ENCODE measurements at places on chromosomes 5 and 9.

GRCh38 chr5:142829801-142830220 is 59.6 kb downstream of the ARHGAP26 start:
- DNase-seq, result no peak

GRCh38 chr5:142222225-142222865 is 102.5 kb downstream of the SPRY4 start:
- no peak for DNase-seq

DNA sequence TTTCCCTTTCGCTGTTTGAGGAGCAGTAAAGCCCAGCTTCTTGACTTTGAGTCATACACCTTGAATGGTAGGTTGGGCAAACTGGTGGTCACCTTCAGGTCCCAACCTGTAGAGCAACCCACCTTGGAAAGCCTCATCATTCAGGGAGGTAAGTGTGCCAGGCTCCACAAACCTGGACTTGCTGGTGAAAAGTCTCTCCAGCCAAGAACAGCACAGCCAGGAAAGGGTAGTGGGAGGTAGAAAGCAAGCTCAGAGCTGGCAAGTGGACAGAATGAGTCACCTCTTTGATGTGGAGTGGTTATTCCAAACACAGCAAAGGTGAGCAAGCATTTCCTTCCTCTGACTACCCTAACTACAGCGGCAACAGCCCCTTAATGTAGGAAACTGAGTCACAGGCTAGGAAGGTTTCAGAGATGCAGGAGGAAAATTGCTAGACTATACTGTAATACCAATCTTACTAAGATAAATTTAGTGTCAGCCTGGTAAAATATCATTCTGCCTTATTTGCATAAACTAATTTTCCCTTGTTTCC is 117.5 kb upstream of the MTAP start:
- peak; percentile 45 for DNase-seq

DNA sequence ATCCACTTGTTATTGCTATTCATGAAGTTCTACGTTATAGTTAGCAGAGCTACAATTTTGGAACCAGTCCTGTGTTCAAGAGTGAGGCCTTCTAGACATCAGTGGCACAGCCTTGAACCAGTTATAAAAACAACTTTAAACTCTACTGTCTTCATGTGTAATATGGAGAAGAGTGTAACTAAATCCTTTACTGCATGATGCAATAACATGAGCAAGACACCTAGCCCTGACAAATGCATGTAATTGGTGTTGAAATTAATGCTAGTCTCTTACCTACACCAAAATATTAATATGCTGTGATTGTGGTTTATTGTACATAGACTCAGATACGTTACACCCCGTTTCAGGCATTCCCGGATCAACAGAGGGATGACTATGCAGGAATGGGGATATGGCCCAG is 654.6 kb downstream of the IRX1 start:
- no peak for DNase-seq

GRCh38 chr5:132828846-132829494 is 1.5 kb downstream of the SHROOM1 start:
- no peak for DNase-seq

DNA sequence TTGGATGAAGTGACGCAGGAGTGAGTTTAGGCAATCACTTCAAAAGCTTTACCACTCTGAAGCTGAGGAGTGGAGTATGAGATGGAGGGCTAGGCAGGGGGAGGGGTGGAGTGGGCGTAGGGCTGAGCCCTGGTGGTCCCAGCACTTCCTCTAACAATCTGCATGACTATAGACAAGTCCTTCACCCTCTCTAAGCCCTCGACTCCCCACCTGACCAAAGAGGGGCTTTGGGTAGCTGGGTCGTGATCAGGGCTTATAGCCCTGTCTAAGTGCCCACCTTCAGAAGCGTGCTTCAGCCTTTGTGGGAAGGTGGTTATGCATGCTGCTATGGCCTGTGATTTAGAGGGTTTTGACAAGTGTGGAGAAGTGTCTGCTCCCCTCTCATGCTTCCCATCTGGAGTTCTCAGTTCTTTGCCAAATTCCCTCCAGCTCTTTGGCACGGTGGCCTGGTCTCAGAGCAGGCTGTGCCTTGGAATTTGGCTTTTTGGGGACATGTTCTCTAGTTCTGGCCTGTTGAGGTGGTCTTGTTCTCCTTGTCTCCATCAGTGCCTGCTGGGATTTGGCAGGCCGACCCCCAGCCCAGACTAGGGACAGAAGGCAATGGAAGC is 53.0 kb downstream of the ACTBL2 start:
- DNase-seq, result no peak

DNA sequence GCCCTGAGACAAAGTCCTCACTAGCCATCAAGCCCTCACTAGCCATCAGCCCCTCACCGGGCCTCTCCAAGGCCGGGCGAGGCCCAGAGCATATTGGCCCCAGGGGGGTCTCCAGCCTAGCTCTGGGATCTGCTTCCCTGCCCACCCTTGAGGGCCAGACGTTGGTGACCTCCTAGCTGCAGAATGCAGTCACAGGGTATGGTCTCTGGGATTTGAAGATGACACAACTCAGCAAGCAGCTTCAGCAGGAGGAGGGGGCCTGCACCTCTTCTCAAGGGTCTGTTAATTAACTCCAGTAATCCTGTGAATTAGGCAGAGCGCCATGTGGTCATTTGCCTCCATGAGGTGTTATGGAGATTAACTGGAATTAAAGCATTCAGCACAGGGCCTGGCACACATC is 116.9 kb upstream of the SPOCK1 start:
- no peak for DNase-seq

GRCh38 chr9:71680189-71680980 is 87.9 kb downstream of the CEMIP2 start:
- no peak for DNase-seq

- no peak for DNase-seq
These were observed 206.1 kb upstream of the ZNF608 start for GRCh38 chr5:124952566-124952965.

GRCh38 chr9:72127753-72128152 is 21.5 kb upstream of the GDA start:
- no peak for DNase-seq

DNA sequence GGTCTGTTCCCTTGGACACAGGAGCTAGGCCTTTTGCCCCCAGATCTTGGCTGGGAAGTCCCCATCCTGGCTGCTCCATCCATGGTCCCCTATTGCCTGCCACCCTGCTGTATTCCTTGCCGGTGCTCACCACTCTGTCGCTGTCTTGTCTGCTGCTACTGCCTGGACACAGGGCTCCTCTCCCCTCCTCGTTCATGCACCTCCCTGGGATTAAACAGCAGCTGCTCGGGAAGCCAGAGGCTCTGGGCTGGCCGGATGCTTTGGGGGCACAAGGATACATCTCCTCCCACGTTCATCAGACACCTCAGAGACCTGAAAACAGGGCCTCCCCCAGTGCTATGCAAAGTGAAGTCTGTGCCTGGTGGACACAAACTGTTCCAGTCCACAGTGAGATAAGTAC is 110.4 kb downstream of the ZNF354C start:
- no peak for DNase-seq

DNA sequence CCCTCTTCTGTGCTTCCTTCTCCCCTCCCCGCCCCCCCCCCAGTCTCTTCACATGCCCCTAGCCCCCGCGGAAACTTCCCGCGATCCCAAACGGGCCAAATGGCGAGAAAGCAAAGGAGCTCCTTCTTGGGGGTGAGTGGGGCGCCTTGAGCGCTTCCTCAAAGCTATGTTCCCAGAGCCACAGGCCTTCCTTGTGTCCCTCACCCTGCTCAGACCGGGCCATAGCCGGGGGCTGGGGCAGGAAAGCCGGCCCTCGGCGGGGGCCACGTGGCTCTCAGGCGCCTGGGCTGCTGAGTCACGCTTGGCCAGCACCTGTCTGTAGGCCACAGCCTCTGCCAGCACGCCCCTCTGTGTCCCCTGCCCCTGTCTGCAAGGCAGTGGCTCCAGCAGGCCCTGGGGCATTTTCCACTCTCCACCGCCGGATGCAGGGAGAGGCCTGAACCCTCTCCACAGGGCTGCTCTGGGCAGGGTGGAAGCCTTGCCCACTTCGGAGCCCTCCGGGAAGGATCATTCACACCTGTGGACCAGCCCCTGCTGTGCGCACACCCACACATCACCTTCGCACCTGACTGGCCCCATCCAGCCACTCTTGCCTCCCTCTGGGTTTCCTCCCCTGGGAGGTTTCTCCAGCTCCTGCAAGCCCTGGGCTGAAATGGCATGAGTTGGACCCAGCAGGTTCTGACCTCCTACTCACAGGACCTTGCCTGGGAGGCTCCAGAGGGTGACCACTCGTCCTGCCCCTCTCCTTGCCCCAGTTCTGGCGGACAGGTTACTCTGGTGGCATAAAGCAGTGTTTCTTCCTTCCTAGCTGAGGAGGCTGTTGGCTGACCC is 1.2 kb upstream of the SQSTM1 start:
- peak; percentile 69 for DNase-seq

- DNase-seq, result no peak
These were observed 8.7 kb upstream of the SSBP2 start for GRCh38 chr5:81759632-81760005.

GRCh38 chr9:105883847-105884246 is 189.5 kb downstream of the TMEM38B start:
- DNase-seq, result peak; percentile 9

DNA sequence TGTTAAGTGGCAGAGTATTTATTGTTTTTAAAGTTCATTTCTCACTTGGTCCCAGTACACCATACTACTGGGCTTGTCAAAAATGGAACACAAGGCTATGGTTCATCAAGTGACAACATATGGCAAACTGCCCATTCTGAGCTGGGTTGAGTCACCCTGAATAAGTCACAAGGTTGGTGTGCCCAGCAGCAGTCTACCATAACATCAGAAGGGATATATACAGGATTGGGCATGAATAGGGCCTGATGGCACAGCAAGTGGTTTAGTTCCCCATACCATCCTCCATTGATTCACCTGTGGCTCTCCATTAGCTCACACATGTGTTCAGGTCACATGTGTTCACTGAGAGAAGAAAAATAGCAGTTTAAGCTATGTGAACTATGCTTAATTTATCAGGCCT is 249.8 kb upstream of the PRDM9 start:
- DNase-seq, result no peak

DNA sequence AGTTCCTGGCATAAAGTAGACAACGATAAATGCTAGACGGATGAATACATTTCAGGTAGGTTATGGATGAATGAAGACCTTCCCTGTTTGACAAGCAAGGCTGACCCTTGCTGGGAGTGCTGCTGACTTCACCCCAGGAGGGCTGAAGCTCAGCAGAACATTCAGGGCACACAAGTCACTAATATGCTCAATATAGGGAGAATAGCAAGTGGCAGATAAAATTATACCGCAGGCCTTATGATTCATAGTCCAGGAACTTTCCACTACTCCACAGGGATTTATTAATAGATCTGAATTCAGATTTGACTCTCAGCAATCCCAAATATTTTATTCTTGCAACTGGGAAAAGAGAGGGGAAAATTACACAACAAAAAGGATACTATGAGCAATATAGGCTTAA is 38.2 kb upstream of the GRAMD2B start:
- no peak for DNase-seq

DNA sequence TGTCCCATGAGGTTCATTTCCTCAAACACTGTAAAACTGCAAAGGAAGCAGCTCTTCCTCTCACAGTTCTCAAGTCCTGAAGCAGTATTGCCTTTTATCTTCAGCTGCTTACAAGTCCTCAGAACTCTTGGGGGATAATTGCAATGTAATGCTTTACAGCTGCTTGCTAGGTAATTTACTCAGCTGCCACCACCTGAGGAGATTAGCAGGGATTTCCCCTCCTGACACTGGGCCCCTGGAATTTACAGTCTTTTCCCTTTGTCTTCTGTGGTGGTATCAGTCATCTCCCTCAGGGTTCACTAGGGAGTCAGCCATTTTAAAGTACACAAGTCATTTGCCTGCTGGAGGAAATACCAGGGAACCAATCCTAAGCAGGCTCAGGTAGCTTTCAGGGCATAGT is 754.3 kb upstream of the GRAMD2B start:
- DNase-seq, result no peak

Data from activated T-cell treated with anti-CD3 and anti-CD28 coated beads, Interleukin-2, amount 50 U/mL, for 72 hours (primary cell).